Endothelial cell of coronary artery (primary cell): ENCODE measurements at places on chromosomes 12 and 14. TPM values are rescaled to one million over a fixed set of nuclear protein-coding genes. Genes with fewer than 3 reads are reported as not detected.

The GLT1D1 gene
- total RNA-seq: not detected in 2 replicates

The NR1H4 gene
- total RNA-seq: not detected in 2 replicates

The VTI1B gene
- total RNA-seq: 51.8 and 75.7 TPM in 2 replicates

The KRT77 gene
- total RNA-seq: not detected in 2 replicates

The TCL1B gene
- not detected in 2 replicates for total RNA-seq

The LYZ gene
- not detected in 2 replicates for total RNA-seq

The NXPH4 gene
- 2.5 TPM in 1 of 2 replicates, not detected in the other for total RNA-seq

The GLT8D2 gene
- 0.28 and 0.45 TPM in 2 replicates for total RNA-seq

The TPI1 gene
- total RNA-seq: 1,012 and 1,804 TPM in 2 replicates

The SAMD4A gene
- total RNA-seq: 21.3 and 45.9 TPM in 2 replicates

The MANSC4 gene
- total RNA-seq: not detected in 2 replicates

The HELB gene
- total RNA-seq: 1.3 TPM in 2 replicates

The ERBB3 gene
- total RNA-seq: 0.18 TPM in 1 of 2 replicates, not detected in the other

The MDP1 gene
- 8.6 and 8.8 TPM in 2 replicates for total RNA-seq

The ALDH2 gene
- 62.4 and 63.2 TPM in 2 replicates for total RNA-seq

The GLIPR1 gene
- 46.3 and 50.5 TPM in 2 replicates for total RNA-seq

The GZMB gene
- total RNA-seq: not detected in 2 replicates
